NCI-H1417 (cell line): ENCODE measurements at places on chromosomes 2 and 18.

GRCh38 chr2:126655500-126656430 lies at the start of gene GYPC:
Gene GYPC, plus strand, starts transcription at chr2:126656158. Its CDS starts 106 bp downstream, at chr2:126656264.
- no peak for DNase-seq

GRCh38 chr2:20091305-20091991 lies 40.0 kb upstream of the LAPTM4A start:
- no peak for DNase-seq

DNA sequence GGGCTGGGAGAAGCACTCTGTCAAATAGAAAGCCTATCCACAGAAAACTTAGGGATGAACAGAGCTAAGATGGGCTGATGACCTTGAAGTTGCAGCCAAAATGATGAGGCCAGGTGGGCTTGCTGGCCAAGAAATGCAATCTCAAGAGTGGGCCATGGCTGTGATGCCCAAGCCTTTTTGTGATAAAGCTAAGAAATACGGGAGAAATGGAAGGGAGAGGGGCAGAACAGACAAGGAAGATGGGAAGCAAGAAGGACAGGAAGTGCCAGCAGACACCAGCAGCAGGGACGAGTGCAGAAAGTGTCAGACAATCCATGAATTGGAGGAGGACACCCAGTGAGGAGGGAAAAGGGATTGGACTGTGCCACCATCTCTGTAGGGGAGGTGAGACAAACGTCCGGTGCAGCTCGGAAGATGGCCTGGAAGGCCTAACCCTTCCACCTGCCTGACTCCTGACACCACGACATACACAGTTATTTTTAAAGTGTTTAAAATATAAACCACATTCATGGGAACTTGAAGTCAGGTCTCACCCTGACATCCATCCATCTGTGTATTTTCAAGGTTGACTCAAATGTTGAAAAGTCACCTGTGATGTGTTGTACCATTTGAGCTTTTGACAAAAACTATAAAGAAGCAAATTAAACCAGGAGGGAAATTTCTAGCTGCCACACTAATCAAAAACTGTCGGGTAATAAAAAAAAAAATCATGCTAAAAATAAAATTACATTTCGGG lies 105.5 kb downstream of the BCL2 start:
- DNase-seq = no peak

DNA sequence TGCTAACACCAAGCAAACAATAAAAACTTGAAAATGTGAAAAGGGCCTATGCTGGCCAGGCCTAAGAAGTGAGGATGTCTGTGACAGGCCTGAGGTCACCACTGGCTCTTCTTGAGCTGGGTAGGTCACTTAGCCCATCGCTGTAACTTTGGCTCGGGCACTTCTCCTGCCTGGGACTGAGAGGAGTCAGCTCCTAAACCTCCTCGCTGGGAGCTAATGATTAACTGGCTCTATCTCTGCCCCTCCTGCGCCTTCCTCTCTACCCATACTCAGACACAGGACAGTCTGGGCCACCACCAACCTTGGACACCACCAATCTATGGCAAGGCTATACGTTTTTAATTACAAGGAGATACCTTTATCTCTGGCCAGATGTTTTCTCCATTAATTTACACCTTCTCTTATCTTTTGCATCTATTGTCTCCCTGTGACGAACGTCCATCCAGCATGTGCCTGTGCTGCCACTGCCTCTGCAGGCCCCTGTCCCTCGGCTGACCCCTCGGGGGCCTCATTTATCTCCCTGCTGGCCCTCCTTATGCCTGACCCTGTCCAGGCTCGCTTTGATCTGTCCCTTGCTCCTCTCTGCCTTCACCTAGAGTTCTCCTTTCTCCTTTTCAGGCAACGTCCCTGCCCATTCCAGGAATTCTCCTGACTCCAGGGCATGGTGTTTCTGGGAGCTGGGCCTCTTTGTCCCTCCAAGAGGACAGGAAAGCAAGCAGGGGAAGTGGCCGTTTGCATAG lies 149.1 kb upstream of the GATA6 start:
- no peak for DNase-seq

DNA sequence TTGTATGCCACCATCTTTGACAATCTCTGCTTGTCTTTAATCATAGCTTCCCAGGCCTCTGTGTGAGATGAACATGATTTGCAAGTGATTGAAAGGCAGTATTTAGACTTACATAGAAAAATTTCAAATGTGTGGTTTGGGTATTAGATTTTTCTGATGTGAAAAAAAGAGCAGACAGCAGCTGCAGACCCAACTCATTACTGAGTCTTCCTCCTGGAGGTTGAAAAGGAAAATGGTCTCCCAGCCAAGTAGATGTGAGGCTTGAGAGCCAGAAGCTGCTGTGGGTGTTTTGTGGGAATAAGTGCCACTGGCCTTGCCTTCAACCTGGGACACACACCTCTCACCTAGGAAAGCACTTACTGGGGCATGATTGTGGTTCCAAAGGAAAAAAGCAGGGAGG lies 92.5 kb downstream of the KCTD18 start:
- DNase-seq = no peak

DNA sequence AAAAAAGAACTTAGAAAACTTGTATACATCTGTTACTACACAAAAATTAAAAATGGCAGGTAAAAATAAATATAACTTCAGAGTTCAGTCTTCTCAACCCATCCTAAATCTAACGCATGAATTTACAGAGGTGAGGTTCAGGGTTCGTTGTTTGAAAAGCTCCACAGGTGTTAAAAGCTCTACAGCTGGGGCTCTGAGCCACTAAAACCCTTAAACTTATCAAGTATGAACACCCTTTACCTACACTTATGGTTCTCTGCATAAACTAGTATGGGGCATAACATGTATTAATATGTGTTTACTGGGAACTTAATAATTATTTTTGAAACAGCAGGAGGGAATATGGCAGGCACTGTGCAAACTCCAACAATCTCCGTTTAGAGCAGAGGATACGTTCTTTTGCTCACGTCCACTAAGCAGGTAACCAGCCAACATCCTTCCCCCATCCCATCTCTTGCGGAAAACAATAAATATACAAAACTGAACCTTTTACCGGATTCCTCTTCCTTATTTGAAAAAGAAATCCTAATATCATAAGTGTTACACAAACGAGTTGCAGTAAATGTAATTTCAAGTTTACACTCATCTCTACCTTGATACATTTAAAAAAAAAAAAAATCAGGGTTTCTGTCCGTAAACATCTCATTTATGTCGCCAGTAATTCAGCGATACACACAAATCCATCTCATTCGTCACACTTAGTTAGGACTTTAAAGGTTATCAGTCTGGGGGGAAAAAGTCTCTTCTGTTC lies 1.3 kb downstream of the PIAS2 start:
- DNase-seq = no peak

DNA sequence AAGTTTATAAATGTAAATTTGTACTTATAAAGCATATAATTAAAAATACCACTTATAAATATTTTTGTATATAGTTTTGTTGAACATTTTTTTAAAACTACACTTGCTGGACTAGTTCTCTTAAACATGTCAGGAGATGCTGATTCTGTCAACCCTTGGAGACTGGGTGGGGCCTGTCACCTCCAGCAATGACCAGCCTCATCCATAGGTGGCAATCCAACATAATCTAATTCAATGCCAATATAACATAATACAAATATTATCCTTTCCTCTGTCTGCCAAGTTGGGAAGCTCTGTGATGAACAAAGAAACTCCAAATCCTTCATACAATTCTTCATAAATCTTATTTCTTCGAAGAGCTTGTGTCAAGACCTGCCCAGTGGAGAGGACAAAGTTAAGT lies 140.4 kb downstream of the RBMS1 start:
- no peak for DNase-seq

DNA sequence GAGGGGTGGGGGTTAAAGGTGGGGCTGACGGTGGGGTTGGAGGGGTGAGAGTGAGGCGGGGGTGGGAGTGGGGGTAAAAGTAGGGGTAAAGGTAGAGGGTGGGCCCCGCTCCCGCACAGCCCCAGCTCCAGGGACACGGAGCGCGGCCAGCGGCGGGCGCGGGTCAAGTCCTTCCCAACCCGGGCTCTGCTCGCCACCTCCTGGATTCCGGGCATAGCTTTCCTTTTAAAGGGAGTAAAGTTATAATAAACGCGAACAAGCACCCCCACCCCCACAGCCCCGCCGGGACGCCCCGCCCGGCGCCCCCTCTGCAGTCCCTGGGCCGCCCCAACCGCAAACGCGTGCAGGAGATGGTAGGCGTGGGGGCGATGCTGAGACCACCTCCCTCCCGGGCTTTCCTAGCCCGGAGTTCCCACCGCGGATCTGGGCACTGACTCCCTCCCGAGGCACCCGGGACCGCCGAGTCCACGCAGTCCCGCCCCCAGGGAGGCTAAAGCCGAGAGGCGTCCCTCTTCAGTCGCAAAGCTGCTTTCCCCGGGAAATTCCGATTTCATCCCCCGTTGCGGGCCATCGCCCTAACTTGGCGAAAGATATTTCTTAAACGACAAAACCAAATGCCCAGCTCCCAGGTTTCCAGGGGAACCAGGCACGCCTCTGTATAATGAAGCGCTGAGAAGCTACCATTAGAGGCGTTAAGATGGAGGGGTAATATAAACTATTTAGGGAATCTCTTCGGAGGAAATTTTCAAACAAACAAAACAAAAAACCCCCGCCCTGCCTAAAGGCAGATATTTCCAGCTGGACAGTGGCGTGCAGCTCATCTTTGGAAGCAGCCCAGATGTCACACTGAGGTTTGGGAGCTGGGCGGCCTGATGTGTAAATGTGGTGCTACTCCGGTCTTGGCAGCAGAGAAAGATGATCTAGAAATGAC lies at the start of gene LIMS2:
Gene LIMS2, minus strand, starts transcription at position 200 of the 931 bp plus-strand sequence. CDS start 506 bp downstream, outside the sequence.
- DNase-seq = peak; percentile 33

GRCh38 chr2:235940330-235940729 lies 227.9 kb downstream of the GBX2 start:
- no peak for DNase-seq

DNA sequence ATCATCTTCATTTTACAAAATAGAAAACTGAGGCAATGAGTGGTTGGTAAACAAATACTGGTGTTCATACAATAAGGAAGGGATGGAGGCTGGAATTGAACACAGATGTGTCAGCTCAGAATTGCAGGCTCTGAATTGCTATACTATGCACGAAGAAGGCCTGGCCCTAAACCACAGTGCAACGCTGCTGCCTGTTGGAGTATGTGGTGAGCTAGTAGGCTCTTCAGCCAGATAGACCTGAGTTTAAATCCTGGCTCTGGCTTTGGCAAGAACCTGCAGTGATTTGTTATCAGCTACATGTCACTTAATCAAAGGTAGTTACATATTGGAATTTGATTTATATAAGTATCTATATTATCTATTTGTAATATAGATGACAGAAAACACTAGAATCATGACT lies 1602.4 kb upstream of the CELF4 start:
- peak; percentile 10 for DNase-seq

DNA sequence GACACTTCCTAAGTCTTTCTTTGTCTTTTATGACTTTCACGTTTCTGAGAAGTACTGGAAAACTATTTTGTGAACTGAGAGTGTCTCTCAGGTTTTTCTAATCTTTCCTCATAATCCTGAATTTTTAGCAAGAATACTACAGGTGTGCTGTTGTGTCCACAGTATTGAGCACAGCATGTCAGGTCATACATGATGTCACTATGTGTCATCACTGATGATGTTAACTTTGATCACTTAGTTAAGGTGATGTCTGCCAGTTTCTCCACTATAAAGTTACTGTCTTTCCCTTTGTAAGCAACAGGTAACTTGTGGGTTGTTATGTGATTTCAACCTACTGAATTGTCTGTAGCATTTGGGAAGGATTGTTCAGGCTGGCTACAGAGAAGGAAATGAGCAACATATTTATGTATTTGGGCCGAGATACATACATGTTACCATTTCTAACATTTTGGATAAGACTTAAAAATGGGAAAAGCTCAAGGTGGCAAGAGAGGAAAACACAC lies 11.1 kb downstream of the MATN3 start:
- no peak for DNase-seq

DNA sequence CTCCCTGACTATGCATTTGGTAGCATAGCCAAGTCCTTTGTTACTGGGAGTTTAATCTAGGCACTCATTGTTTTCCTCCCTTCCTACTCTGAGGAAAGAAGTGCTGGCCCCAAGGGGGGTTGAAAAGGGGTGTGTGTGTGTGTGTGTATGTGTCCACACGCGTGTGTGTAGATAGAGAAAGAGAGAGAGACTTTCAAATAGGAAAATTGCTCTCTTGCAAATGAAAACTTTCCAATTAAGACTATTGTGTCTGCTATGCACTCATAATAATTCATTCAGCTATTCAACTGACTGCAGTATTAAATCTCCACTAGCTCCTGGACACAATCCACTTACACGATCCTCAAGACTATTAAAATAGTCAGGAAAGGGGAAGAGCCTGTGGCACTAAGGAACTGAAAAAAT lies 92.9 kb upstream of the CSRNP3 start:
- no peak for DNase-seq

- DNase-seq = no peak
Measured at GRCh38 chr2:168378960-168379669, 77.0 kb upstream of the CERS6 start.

- no peak for DNase-seq
Measured at GRCh38 chr2:168427451-168427850, 28.6 kb upstream of the CERS6 start.

DNA sequence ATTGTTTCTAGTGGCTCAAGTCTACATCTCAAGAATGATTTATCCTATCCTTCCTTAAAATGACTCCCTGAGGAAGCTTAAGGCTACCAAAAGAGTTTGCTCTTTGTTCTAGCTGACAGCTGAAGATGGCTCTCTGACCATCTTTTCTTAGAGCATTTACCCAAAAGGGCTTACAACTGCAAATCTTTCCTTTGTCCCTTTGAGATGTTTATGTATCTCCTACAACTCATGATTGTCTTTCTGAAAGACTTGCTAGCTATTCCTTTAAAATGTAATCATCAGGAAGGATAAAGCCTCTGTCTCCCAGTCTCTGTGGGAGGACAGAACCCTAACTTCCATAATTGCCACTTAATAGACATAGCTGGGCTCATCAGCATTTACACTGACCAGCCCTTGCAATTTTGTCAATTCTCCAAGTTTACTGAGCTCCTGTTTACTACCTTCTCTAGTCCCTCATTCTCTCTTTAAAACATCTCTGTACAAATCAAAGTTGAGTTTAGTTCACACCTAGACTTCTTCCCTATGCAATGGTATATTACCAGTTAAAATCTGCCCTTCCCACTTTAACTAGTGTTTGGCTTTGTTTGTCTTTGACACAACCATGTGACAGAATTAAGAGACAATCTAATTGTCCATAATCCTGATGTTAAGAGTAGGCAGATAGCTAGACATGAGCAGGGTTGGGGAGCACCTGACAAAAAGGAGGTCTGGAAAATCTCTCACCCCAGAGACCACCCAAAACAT lies 188.2 kb downstream of the PTH2R start:
- DNase-seq = no peak

DNA sequence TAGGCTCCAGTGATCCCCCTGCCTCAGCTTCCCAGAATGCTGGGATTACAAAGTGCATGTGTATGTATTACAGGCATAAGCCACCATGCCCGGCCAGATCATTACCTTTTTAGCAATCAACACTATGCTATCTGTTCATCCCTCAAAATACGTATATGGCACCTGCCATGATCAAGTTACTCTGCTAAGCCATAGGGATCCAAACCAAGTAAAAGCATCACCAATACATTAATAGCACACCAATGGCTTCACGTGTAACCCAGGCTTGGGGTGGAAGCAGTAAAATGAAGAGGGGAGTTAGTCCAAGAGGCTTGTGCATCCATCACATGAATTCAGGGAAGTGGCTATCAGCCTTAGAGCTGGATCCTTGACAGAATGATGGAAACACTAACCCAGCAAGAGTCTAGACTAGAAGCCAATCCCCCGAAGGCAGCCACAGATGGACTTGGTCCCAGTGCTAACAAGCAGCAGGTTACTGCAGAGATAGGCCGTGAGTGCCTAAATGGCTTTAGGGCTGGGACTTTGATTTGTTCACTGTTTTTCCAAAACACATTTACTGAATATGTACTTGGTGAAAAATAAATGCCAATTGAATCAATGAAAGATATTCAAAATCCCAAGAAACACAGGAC lies 11.3 kb downstream of the HDLBP start:
- no peak for DNase-seq

GRCh38 chr2:173623438-173624319 lies 269.0 kb downstream of the CDCA7 start:
- DNase-seq = no peak
